ENCODE measurements at places on chromosomes 12 and 14.

- no peak for DNase-seq
Observed at GRCh38 chr14:104697892-104698583, 8.6 kb downstream of the INF2 start.

GRCh38 chr12:47891356-47891755, 13.4 kb downstream of the VDR start:
- DNase-seq = no peak

- no peak for DNase-seq
Observed at GRCh38 chr12:121295116-121295745, 1.3 kb downstream of the CAMKK2 start.

- DNase-seq = no peak
Observed at GRCh38 chr12:80677994-80678393, 29.4 kb upstream of the MYF6 start.

DNA sequence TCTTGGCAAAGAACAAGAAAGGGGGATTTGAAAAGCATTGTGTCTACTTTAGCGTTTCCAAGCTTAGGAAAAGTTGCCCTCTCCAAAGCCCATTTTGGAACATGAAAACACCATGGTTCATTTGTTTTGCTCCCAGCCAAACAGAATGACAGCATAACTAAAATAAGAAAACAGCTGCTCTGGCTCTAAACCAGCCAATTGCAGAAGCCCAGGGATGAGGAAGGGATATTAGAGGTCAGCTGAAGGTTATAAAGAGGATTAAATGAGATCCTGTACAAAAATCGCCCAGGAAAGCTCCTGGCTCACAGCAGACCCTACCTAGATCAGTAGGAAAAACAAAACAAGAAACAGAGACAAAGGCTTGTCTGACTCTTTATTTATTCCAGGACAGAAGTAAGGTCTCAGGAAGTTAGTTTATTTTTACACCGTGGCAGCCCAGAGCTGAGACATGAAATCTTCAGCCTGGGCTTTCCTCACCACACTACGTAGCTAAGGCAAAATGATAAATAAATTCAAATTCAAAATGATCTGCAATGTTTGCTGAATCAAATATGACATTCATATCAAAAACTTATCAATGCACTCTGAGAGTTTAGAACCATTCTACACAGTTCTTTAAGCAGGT, 25.9 kb downstream of the SPX start:
- no peak for DNase-seq

- DNase-seq = no peak
Observed at GRCh38 chr12:82855872-82856271, 169.2 kb downstream of the TMTC2 start.

GRCh38 chr14:91154851-91155625, 41.2 kb downstream of the DGLUCY start:
- DNase-seq = no peak

DNA sequence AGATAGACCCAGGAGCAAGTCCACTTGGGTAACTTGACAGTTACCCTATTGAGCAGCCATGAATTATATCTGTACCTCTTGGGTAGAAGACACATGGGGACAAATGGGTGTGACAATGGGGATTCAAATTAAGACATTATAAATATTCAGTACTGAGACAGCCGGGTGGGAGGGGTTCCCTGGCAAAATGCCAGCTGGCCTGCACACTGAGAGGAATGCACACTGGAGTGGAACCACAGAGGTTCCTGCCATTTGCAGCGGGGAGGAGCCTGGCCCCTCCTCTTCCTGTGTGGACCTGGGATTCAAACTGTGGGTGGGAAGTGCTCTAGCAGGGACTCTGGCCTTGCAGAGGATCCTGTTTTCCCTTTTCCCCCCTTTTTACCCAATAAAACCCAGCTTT, 118.7 kb upstream of the CDKN3 start:
- no peak for DNase-seq

DNA sequence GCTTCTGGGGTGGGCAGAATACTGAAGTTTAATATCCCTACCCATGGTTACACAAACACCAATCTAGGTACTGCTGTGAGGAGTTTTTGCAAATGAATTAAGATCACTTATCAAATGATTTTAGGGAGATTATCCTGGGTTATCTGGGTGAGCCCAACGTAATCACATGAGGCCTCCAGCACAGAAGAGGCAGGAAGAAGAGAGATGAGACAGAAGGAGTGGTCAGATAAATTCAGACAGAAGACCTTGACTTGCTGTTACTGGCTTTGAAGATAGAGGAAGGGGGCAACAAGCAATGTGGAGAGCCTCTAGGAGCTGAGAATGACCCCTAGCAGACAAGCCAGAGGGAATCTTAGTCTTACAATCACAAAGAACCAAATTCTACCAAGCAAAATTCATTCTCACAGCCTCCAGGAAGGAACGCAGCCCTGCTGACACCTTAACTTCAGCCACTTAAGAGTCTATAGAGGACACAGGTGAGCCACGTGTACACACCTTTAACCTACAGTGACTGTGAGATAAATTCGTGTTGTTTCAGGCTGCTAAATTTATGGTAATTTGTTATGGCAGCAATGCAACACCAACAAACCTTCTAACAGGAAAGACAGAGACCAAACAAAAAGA, 49.4 kb downstream of the FERMT2 start:
- DNase-seq = no peak

GRCh38 chr14:52860209-52860608, 68.8 kb upstream of the GNPNAT1 start:
- DNase-seq = no peak

GRCh38 chr12:1003600-1004271, 12.7 kb downstream of the ERC1 start:
- no peak for DNase-seq

GRCh38 chr12:76878099-76878898, 520 bp downstream of the CSRP2 start:
- no peak for DNase-seq

GRCh38 chr12:130761537-130762318, 45.6 kb upstream of the RIMBP2 start:
- no peak for DNase-seq

DNA sequence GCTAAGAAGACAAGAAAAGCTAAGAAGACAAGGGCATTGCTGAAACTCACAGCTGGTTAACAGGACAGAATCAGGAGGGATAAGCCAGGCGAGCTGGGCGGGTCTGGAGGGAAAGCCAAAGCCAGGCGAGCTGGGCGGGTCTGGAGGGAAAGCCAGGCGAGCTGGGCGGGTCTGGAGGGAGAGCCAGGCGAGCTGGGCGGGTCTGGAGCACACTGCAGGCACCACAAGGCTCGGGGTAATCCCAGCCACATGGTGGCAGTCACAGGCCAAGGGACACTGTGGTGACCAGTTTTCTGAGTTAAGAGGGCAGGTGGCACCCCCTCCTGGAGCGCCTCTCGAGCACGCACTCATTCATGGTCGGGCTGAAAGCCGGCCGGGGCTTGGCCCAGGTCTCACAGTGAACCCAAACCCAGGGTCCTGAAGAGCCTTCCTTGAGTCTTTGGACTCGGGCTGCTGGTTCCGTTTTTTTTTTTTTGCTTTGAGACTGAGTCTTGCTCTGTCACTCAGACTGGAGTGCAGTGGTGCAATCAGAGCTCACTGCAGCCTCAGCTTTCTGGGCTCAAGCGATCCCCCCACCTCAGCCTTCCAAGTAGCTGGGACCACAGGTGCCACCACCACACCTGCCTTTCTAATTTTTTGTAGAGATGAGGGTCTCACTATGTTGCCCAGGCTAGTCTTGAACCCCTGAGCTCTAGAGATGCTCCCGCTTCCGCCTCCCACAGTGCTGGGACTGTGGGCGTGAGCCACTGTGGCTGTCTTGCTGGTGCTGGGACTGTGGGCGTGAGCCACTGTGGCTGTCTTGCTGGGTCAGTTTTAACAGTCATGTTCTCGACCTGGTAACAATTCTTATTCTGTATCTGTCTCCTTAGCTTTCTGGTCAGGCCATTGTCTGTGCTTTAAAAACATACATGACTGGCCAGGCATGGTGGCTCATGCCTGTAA, 40.2 kb downstream of the HSP90AA1 start:
- DNase-seq = no peak

DNA sequence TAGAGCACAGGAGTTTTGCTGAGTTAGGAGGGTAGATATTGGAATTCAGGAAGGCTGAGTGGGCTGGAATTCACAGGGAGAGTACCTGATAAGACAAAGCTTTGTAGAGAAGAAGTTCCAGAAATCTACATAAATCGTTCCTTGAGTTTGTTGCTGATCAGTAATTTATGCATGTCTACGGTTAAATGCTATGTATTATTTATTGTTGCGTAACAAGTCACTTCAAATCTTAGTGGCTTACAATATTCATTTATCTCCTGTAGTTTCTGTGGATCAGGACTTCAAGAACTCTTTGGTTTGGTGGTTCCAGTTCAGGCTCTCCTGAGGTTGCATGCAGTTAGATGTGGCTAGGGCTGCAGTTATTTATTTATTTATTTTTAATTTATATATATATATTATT, 7.8 kb downstream of the PUS7L start:
- DNase-seq = no peak

DNA sequence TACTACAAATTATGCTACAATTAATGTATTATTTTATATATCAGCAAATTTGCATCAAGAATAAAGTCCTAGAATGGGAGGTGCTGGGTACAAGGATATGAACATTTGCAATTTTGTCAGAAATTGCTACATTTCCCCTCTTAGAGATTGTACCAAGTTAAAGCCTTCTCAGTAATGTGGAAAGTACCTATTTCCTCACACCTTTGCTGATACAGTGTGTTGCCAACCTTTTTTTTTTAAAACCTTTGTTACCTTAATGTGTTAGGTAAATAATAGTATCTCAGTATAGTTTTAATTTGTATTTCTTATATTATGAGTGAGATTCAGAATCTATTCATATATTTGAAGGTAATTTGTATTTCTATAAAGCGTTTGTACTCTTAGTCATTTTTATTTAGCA, 95.4 kb upstream of the HIF1A start:
- DNase-seq = no peak

DNA sequence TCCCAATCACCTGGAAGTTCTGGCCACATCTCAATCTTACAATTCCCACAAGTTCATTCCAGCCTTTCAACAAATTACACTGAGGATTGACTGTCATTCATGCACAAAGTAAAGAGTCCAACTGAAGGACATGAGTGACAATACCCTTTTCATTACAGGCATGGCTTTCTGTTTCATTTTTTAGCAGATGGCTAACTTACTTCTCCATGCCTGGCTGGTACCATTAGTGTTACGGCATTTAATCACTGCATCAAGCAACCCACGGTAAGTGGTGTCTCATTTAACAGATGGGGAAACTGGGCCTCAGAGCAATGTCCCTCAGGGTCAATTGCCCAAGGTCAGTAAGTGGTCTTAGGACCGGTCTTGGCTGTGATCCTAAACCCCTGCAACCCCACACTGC, 114.4 kb downstream of the PRICKLE1 start:
- DNase-seq = no peak

GRCh38 chr12:90207799-90208198, 499.2 kb upstream of the ATP2B1 start:
- no peak for DNase-seq

GRCh38 chr12:124808272-124808671, 55.4 kb downstream of the SCARB1 start:
- no peak for DNase-seq

DNA sequence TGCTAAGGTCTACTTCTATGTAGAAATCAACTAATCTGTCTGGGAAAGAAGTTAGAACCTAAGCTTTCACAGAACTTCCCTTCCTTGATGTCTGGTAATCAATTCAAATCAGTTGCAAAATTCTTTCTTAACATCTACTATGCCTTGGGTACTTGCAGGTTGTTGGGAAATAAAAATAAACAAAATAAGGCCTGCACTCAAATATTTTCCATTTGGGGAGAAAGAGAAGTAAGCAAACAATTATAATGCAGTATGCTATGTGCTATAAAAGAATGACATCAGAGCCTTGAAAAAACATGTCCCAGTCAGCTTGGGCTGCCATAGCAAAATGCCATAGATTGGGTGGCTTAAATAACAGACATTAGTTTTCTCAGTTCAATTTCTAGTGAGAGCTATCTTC, 425.9 kb upstream of the DCN start:
- DNase-seq = no peak

GRCh38 chr14:24126939-24127338, 3.5 kb upstream of the FITM1 start:
- DNase-seq = no peak

DNA sequence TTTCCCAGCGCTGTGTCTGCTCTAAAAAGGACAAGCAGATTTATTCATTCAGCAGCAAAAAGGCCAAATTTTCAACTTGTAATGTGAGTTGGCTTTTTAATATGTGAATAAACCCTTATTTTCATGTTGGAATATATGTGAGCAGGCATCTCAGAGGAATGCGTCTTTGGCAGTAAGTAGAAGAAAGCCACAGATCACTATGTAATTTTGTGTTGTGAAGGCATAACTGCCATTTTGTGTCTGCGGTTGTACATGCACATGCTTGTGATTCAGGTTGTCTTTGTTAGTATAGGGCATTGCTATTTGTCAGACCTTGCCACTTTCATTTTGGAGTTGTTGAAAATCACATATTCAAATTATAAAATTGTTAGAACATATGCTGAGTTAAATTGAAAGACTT, 398.8 kb upstream of the RGS6 start:
- DNase-seq = no peak

GRCh38 chr14:32311294-32312009, 17.6 kb upstream of the AKAP6 start:
- no peak for DNase-seq

GRCh38 chr14:66601932-66602578, 94.1 kb downstream of the GPHN start:
- DNase-seq = no peak

GRCh38 chr12:58881816-58882215, 38.5 kb downstream of the LRIG3 start:
- no peak for DNase-seq

GRCh38 chr12:67091204-67091603, 178.0 kb upstream of the CAND1 start:
- DNase-seq = no peak

GRCh38 chr14:40386433-40386832, 954.2 kb upstream of the FBXO33 start:
- no peak for DNase-seq

All from SIG-M5 (cell line).